ENCODE measurements at places on chromosomes 5 and 9. TPM values are rescaled to one million over a fixed set of nuclear protein-coding genes. Genes with fewer than 3 reads are reported as not detected.

- no peak for DNase-seq
These were observed 142.4 kb downstream of the MAPKAP1 start for GRCh38 chr9:125564631-125565030.

DNA sequence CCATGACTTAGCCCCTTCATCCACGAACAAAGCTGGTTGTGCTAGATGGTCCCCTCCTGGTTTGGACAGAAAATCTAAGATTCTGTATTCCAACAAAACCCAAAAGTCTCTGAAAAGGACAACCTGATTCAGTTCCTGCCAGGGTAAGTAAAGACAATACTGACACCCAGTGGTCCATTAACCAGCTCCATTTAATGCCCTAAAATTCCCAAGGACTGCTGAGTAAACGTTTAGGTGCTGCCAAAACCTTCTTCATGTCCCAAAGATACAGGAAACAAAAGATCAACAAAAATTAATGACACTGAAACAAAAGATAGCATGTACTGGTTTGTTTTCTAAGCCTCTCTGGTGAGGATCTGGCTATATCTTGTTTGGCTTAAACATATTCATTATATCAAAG lies 25.3 kb upstream of the PPP1R2B start:
- DNase-seq = no peak

DNA sequence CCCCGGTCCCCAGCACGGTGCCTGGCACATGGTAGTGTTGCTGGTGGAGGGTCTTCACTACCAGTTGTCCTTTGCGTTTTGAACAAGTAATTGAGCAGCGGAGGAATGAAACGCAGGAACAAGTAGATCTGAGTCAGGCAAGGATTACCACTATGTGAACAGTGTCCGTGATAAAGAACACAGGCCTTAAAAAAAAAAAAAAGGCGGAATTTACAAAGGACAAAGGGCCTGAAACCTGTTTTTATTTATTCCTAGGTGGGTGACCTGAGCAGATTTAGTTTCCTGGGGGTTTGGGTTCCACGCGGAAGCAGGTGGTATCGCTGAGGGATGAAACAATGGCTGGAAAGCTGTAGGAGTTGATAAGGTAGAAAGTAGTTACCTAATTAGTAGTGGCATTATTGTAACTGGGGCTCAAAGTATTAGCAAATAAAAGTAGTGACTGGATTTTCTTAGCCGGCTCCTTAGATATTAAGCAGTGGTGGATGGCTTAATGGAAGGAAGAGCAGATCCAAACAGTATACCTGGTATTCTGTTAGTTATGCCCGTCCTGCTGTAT lies 1.1 kb downstream of the RUSC2 start:
- no peak for DNase-seq

DNA sequence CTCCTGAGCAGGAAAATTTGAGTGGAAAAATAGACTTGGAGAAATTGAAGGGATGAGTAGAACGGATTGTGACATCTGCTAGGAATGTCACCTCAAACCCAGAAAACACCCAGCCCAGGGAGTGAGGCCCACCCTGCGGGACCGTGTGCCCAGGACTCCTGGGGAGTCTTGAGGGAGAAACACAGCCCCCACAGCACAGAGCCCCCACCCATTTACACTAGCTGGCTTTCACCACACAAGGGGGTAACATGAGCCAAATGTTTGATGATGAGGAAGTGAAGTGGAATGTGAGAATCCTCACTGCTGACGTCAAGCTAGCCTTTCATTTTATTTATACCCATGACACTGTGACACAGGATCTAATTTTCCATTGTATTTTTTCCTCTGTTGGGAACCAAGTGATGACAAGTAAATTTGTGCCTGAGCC lies 42.8 kb upstream of the PDE8B start:
- no peak for DNase-seq

DNA sequence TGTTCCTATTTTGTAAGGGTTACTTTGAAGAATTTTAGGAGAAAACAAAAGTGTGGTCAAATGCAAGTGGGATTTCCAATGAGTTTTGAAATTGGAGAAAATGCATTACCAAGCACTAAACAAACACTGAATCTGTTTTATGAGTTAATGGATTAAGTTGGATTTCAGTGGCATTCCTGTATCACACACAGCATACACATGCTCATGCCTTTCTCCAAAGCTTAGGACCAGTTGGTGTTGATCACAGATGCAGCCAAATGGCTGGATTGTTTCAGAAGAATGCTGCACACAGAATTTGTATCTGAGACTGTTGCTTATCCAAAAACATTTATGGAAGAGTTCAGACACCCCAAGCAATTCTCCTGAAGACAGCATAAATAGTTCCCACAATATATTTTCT lies 611.1 kb downstream of the ACTL7B start:
- DNase-seq = no peak

- DNase-seq = no peak
These were observed 8.0 kb downstream of the GRK6 start for GRCh38 chr5:177434437-177434836.

DNA sequence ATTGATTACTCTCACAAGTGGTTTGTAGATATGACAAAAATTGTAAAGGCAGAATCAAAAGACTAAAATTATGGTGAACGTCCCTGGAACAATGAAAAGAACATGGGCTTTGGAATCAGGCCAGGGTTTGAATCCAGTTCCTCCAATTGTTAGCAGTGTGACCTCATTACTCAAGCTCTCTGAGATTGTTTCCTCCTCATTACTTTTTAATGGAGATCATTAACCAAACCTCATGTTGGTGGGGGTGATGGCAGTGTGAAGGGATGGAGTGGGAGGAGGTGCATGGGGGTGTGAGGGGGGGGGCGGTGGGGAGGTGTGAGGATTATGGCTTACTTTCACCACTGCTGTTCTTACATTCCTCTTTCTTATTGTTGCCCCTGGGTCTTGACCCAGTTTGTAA lies 44.1 kb upstream of the FOXE1 start:
- DNase-seq = no peak

DNA sequence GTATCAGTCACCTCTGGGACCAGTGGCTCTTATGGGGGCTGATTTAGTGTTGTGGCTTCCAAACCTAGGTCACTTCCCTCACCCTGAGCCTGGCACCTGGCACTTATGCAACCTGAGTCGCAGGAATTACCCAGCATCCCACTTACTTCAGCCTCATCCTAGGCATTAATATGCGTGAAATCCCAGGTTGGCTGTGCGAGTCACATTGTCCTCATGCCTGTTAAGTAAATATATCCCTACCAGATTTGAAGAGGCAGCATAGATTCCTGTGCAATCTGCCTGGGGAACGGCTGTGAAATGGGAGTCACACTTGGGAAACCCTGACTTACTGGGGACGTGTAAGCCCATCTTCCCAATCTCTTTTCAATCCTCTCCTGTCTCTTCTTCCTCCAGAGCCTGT lies 42.7 kb upstream of the AKNA start:
- peak; percentile 2 for DNase-seq

GRCh38 chr9:120583958-120584369 lies 4.0 kb upstream of the CDK5RAP2 start:
- DNase-seq = no peak

GRCh38 chr5:168578006-168578405 lies 1.2 kb downstream of the PANK3 start:
- no peak for DNase-seq

DNA sequence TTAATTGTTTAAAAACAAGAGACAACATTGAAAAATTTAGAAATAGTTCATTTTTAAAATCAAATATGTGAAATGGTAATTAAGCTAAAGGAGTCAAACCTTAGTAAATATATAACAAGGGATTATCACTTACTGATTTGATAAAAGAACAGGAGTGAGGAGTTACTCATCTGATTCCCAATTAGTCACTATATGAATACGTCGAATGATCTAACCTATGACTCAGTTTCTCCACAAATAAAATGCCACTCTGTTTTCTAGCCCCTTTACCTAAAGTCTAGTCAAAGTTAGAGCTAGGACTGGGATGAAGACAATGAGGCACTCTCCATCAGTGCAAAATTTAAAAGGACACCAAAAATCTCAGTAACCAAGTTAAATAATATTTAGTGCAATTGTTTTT lies 70.4 kb upstream of the RASEF start:
- no peak for DNase-seq

DNA sequence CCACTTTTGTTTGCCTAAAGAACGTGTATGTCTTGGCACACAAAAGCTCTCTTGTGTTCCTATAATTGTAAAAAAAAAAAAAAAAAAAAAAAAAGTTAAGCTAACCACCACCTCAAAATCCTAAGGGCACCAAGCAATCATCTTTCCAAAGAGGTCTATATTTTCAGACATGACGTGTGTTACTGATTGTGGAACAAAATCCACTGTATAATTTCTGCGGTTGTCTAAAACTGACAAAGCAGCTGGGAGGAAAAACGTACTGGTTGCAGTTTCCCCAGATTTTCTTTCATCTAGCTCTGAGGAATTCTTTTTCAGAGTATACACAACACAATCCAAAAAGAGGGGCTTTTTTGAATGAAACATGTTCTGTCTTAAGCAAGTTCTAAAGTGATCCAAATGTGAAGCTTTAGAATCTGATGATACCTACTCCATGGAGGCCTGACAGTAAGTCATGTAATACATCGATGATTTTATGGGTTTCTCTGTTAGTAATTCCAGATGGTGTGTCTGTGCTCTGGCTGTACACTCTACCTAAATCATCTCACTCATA lies 375.6 kb upstream of the NUDT12 start:
- no peak for DNase-seq

DNA sequence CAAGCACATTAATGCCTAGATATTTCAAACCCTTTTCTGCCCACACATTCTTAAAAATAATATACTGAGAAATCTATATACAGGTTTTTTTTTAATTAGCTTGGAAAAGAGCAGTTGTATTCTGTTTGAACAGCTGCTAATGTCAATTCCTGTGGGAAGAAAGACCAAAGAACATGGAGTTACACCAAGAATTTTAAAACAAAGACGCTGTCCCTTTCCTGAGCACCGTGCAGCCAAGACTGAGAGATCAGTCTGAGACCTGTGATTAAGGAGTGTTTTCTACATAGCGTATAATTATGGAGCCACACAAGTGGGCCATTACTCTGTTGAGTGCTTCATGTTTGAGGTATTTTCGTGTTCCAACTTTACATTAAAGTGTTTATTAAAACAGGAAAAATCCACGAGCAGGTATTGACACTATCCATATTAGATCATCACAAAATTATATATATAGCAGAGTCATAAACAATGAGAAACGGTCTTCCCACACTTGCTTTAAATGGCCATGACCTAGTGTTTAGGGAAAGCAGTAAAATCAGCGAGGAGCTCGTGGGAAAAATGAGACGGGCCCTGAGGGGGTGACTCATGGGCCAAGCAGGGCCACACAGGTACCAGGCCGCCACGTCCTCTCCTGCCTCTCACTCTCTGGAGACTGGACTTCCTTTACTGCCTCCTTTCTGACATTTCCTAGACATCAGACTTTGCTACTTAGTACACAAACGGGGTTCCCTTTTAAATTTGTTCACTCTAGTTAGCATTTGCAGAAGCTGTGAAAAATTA lies 153.1 kb upstream of the OTULINL start:
- DNase-seq = no peak

GRCh38 chr5:169195601-169196000 lies 105.3 kb downstream of the SLIT3 start:
- no peak for DNase-seq

GRCh38 chr9:107710953-107711352 lies 221.4 kb upstream of the KLF4 start:
- no peak for DNase-seq

DNA sequence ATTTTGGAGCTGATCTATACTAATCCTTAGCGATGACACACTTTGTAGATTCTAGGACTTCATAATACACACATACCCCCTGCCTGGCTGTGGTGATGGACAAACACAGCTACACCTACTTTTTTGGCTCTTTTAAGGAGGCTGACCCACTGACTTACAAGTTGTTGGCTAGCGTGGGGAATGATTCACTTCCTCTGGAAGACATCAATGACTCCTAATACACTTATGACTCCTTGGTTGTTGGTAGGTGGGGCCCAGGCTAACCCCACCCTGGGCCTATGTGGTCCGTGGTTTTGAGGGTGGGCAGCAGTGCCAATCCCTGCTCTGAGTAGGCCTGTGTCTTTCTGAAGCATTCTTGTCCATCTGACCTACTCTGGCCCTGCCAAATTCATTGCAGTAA lies 144.4 kb downstream of the SLC12A2 start:
- DNase-seq = no peak

GRCh38 chr5:93782978-93783377 lies 41.6 kb upstream of the POU5F2 start:
- no peak for DNase-seq

DNA sequence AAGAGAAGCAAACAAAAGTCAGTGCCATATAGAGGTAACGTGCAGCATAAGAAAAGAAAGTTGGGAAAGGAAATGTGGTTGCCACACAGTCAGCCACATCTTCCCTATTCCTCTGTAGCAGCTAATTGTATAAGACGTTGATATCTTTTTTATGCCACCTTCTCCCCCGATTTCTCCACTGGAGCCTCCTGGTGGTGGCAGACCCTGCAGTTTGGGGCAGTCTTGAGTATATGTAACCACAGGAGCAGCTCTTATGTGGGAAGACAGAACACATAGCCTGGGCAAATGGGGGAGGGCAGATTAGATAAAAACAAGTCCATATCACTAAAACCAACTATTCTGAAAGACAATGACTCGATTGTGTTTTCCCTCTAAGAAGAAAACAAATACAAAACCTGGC lies 99.7 kb downstream of the PLCXD3 start:
- DNase-seq = no peak

GRCh38 chr9:121277518-121278295 lies 9.7 kb downstream of the GSN start:
- DNase-seq = no peak

DNA sequence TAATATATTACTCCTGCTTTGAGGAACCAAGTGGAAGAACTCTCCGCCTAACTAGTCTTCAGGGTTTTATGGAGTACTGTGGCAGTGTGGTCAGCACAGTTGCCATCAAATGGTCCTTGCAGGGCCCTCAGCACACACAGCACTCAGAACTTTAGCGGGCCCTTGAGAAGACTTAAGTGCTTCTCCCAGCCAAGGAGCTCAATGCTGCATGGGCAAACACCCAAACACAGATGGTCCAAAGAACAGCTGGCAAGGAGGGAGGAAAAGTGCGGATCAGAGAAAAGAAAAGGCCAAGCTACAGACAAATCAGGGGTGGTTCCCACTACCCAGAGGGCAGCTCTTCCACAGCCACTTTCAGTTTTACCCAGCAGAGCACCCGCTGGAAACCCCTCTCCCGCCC lies 98.6 kb downstream of the SPOCK1 start:
- no peak for DNase-seq

GRCh38 chr5:59041355-59041754 lies 458.5 kb downstream of the RAB3C start:
- no peak for DNase-seq

LCP2 gene
- 6.2 TPM for total RNA-seq

ADAMTSL1 gene
- total RNA-seq = 2.1 TPM

FGF10 gene
- total RNA-seq = 0.32 TPM

GHR gene
- 10.4 TPM for total RNA-seq

DTWD2 gene
- total RNA-seq = 10.1 TPM

CDX1 gene
- total RNA-seq = 0.16 TPM

INSL4 gene
- total RNA-seq = not detected

KIF20A gene
- 0.16 TPM for total RNA-seq

ANKRD55 gene
- not detected for total RNA-seq

FIBCD1 gene
- total RNA-seq = 0.54 TPM

PRRX2 gene
- 4.4 TPM for total RNA-seq

SPINK4 gene
- total RNA-seq = not detected

PCDHB9 gene
- 1.3 TPM for total RNA-seq

LCN1 gene
- total RNA-seq = not detected

KIF27 gene
- 3.0 TPM for total RNA-seq

FRRS1L gene
- 0.81 TPM for total RNA-seq

SPATA31C1 gene
- total RNA-seq = not detected

SLC44A1 gene
- total RNA-seq = 22.6 TPM

WDR31 gene
- 10.9 TPM for total RNA-seq

Measured in cardiac septum (tissue), 1 donor.